ENCODE measurements at places on chromosomes 1 and 21.

- no peak for DNase-seq
Measured at GRCh38 chr1:62573675-62574074, 23.6 kb upstream of the ANGPTL3 start.

DNA sequence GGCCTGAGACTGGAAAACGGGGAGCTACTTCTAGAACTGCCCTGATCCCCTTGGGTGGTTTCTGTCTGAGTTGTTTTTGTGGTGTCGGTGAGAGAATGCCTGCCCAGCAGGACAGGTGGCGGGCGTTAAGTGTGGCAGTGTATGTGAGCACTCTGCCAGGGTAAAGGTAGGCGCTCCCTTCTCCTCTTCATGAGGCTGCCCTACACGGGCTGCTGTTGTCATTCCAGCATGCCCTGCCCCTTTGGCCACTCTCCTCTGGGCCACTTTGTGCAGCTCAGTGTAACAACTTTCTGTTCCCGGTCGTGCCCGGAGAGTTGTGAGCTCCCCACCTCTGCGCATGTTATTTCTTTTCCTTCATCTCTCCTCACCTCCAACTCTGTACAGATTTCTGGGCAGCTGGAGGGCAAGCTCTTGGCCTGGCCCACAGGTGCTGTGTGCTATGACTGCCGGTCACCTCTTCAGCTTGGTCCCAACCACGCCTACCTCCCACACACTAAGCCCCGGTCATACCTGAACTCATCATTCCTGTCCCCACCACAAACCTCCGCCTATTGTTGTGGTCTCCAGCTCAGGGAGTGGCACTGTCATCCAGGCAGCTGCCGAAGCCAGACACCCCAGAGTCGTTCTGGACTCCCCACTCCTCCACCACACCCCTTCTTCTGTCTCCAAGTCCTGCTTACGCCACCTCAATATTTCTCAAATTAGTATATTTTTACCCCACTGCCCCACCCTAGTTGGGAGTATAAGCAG, 69.0 kb downstream of the GADD45A start:
- no peak for DNase-seq

- DNase-seq = no peak
Measured at GRCh38 chr1:115211071-115211745, 121.9 kb upstream of the TSPAN2 start.

GRCh38 chr1:209767706-209768105, 11.9 kb downstream of the TRAF3IP3 start:
- DNase-seq = no peak

DNA sequence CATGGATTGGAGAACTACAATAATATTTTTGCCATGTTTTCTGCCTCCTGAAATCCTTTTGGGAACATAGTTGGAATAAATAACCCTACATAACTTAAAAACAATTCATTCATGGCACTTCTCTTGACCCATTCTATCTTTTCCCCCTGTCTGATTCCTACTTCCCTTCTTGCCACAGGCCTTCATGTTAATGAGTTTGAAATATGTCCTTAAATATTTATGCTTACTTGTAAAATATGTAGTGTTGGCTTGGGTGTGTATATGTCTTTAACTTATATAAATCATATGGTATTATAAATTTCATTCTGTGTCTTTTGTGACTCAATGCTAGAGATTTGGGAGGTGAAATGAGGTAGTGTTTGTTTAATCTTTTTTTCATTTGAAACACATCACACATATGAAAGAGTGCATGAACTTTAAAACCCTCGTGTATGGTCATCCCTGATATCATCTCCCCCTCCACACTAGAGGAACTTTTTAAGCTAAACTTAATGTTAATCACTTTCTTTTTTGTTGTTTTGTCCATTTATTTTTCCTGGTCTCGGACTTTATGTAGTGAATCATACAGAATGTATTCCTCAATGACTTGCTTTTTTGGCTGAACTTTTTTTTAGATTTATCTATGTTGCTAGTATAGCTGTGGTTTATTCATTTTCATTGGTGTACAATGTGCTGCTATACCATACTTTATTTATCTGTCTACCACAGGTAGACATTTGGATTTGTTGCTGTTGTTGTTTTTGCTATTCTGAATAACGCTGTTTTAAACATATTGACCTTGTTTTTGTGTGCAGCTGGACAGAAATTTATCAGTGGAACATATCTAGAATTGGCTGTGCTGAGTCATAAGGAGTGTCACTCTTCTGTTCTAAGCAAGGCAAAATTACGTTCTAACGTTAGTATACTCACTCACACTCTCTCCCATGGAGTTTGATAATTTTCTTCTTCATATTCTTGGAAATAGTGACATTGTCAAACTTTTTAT, 441.6 kb downstream of the PLPP3 start:
- no peak for DNase-seq

- no peak for DNase-seq
Measured at GRCh38 chr1:220880726-220881506, 1.7 kb downstream of the HLX start.

DNA sequence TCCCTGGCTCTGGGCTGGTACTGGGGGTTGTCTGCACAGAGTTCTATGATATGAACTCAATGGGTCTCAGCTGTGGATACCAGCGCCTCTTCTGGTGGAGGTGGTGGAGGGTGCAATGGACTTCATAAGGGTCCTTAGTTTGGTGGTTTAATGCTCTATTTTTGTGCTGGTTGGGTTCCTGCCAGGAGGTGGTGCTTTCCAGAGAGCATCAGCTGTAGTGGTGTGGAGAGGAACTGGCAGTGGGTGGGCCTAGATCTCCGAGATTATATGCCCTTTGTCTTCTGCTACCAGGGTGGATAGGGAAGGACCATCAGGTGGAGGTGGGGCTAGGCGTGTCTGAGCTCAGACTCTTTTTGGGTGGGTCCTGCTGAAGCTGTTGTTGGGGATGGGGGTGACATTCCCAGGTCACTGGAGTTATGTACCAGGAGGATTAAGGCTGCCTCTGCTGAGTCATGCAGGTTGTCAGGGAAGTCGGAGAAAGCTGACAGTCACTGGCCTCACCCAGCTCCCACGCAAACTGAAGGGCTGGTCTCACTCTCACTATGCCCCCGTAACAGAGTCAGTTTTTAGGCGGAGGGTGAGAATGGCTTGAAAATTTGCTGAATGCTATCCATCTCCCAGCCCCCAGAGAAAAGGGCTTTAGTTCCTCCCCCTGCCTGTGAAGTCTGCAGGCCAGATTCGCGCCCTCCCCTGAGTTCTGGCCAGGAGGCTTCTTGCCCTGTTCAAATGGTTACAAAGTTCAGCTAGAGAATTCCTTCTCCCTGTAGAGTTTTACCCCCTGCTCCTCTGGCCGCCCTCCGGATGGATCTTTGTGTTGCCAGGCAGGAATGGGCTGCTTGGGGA, 902.9 kb downstream of the LTN1 start:
- DNase-seq = no peak

DNA sequence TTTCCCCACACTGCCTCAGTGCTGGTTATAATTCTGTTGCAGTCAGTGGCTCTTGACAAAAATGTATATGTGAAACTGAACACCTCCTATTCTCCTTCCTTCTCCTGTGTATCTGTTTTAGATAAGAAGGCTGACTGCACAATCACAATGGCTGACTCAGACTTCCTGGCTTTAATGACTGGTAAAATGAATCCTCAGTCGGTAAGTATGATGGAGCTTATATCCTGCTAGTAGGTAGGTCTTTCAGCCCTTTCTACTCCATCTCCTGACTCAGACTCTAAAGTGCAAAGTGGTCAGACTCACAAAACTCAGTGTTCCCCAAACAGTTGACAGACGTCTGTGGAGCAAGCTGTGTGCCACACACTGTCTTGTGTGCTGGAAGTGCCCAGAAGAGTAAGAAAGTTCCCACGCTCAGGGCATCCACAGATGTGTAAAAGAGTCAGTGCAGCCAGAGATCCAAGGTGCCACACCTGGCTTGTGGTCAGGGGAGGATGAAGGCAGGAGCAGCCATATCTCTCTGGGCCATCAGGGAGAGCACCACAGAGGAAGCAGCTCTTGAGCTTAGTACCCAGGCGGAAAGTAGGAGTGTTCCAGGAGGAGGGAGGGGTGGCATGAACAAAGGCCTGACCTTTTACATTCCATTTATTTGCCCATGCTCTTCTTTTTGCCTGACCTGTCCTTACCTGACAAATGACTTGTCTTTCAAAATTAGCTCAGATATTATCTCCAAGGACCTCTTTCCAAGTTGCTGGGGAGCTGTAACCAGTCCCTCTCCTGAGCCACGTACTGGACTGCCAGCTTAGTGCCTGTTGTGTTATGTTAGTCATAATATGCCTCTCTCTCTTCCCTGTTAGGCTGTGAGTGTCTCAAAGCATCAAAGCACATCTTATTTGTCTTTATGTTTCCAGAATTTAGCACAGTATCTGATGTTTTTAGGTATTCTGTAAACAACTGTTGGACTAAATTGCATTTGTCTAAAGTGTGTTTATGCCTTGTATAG, 14.0 kb upstream of the PODN start:
- DNase-seq = no peak

GRCh38 chr21:26555540-26556146, 17.4 kb downstream of the CYYR1 start:
- DNase-seq = no peak

DNA sequence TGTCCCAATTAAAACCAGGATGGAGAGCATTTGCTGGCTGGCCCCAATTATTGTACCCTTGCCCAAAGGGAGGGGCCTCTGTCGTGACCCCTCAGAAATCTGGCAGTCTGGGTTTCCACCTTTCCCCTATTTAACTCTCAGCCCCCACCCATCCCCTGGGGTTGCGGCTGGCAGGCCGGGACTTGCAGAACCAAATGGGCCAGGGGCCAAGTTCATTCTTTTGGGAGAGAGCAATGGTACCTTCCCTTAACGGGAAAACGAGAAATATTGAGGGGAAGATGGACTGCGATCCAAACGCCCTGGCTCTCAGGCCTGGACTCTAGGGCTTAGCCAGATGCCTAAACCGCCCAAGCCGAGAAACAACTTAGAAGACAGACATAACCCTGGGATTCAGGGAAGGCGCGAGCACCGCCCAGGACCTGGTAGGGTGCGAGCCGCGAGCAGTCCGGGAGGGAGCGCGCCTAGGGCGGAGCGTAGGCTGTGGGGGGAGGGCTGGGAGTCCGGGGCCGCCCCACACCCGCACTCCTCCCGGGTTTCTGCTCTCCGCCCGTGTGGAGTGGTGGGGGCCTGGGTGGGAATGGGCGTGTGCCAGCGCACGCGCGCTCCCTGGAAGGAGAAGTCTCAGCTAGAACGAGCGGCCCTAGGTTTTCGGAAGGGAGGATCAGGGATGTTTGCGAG, at the start of gene SLC27A3:
TSS of gene SLC27A3 (plus strand) at position 628 of the 678 bp plus-strand sequence. CDS start 91 bp downstream, outside the sequence.
- no peak for DNase-seq

- no peak for DNase-seq
Measured at GRCh38 chr1:29688471-29689365, 452.4 kb downstream of the PTPRU start.

DNA sequence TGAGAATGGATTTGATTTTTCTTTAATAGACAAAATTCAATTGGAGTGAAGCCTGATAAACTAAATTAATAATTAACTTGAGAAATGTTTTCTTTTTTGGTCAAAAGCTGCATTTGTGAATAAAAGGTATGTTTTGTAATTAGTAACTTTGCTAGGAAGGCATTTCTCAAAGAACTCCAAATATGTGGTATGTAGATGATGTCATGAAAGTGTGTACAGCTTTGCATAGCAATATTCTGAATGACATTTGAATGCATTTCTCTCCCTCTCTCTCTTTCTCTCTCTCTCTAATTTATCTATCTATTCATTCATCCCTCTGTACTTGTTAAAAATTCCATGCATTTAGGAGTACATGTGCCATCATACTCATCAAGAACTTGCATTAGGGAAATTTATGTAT, 109.1 kb upstream of the ADAMTS5 start:
- no peak for DNase-seq

DNA sequence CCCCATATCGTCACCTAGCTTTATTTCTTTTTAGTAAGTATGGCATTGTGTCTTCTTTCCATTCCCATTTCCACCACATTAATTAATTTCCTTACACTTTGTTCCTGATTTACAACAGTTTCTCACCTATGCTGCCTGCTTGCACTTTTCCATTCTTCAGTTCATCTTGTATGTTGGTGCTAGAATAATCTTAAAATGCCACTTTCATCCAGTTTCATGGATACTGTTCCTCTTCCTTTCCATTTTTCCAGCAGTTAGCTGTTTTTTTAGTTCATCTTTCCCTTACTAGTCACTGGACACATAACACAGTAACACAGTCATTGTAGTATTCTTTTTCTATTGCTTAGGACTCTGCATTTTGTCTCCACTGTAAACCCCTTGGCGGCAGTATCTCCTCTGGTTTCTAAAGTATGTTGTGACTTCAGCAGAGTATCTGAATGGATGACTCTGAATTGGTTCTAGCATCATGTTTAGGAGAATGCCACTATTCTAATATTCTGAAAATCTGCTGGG, 2.1 kb downstream of the CDC7 start:
- DNase-seq = no peak

Measured in stimulated activated CD8-positive, alpha-beta memory T cell treated with anti-CD3 and anti-CD28 coated beads, Interleukin-15, amount 100 ng/mL, for 4 hours (primary cell).